A172 (cell line): ENCODE measurements at places on chromosomes 7 and 10.

DNA sequence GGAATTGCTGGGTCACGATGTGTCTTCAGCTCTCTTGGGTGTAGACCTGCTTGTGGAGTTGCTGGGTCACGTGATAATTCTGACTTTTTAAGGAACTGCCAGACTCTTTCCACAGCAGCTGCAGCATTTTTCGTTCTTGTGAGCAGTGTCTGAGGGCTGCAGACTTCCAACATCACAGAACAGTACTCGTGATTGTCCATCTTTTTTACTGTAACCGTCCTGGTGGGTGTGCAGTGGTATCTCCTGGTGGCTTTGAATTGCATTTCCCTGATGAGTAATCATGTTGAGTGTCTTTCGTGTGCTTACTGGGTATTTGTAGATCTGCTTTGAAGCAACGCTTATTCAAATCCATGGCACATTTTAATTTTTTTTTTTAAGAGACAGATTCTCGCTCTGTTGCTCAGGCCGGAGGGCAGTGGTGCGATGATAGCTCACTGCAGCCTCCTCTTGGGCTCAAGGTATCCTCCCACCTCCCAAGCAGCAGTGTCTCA is 22.7 kb downstream of the INPP5A start:
- no peak for DNase-seq

- no peak for DNase-seq
Observed at GRCh38 chr7:102860351-102860811, 52.4 kb upstream of the LRRC17 start.

DNA sequence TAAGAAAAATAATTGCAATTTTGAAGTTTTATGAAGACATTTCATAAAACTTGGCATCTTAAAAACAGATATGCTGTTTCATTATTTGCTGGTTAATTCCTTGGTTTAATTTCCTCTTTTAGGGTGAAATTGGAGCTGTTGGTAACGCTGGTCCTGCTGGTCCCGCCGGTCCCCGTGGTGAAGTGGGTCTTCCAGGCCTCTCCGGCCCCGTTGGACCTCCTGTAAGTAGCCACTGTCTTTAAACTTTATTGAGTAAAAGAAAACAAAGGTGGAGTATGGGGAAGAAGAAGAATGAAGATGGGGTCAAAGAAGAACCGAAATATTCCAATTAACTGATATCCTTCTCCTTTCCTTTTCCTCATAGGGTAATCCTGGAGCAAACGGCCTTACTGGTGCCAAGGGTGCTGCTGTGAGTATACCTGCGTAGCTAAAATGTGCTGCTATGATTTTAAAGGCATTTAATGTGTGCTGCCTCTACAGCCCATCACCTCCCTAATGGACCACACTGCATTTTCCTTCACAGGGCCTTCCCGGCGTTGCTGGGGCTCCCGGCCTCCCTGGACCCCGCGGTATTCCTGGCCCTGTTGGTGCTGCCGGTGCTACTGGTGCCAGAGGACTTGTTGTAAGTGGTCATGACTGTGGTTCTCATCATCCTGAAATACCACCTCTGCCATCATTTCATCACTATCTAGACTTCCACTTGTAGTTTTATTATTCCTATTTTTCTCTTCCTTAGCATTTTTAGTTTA is 14.7 kb downstream of the COL1A2 start:
- no peak for DNase-seq

DNA sequence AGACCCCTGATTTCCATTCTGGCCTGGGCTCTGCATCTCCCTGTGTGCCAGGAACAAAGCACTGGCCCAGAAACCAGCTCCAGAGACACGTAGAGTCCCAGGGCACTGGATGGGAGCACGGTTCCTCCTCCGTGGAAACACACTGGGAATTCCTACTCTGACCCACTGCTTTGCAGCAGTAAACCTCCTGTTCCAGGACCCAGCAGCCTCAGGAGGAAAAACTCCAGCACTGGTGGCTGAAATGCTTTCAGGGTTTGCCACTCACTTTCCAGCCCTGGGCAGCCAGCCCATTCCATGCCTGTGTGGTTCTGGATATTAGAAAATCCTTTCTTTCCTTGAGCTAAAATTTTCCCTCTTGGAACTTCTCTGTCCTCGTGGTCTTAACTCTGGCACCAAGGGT is 58.0 kb downstream of the FAM171A1 start:
- DNase-seq = no peak

GRCh38 chr7:134789967-134790685 is 10.7 kb downstream of the CALD1 start:
- no peak for DNase-seq

- no peak for DNase-seq
Observed at GRCh38 chr10:93368210-93368609, 113.9 kb downstream of the MYOF start.

DNA sequence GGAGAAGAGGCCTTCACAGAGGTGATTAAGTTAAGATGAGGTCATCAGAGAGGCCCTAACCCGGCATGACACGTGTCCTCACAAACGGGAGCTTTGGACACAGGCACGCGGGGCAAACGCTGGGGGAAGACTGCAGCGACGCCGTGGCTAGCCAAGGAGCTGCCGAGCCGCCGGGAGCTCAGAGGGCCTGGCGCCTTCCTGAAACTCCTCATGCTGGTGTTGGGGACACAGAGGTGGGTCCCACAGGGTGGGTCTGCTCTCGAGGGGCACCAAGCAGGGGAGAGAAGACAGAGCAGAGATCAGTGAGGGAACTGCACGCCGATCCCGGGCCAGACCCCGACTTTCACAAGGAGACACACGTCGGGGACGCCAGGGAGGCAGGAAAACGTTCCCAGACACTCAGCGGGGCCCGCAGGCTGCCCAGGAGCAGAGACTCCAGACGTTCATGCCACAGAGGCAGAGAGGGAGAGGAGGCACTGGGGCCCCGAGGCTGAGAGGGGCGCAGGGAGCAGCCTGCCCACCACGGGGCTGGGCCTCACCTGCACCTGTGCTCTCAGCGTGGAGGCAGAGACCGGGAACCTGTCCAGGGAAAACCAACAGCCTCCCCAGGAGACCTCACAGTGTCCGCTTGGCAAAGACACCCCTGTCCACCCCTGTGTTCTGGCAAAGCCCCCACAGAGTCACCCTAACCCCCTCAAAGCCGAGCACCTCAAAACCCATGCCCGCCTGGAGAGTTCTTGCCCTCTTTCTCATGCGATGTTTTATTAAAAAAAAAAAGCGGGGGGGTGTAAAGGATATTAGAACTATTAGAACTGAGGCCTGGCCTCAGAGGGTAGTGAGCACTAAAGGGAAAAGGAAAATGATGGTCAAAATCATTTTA is 103.8 kb downstream of the PDGFA start:
- DNase-seq = no peak

DNA sequence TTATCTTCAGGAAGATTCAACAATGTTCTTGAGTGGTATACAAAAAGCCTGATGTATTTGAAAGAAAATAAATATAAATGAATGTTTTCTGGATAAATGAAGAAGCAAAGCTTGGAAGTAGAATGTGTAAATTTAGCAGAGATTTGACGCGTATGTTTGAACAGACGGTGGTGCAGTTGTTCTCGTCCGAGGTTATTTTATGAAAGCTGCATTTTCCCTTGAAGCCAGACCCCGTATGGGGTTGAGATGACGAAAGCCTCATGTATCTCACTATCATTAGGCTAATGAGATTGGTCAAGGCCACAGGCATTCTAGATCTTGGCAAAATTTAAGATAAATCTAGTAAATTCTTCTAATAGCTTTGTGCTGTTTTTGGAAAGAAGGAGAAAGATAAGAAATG is 195.2 kb downstream of the NXPH1 start:
- no peak for DNase-seq

- DNase-seq = no peak
Observed at GRCh38 chr7:16836481-16836880, 31.7 kb upstream of the AGR2 start.

GRCh38 chr10:1434912-1435692 is 302.2 kb downstream of the ADARB2 start:
- DNase-seq = no peak

DNA sequence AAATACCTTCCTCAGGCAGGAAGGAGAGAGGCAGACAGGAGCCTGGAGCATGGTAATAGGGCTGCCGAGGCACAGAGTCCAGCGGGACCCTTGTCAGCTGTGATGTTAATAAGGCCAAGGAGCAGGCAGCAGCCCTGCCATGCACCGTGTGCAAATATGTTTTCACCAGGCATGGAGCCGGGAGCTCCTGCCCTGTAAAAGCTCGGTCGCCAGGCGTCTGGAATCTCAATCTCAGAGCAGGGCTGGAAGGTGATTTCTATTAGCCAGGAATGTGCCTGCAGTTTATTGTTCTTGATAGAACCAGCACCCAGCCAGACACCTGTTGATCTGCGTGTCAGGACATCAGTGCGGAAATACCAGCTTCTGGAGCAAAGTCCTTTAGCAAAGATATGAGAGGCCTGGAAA is 469.8 kb downstream of the GLRX3 start:
- DNase-seq = no peak

GRCh38 chr10:59880971-59881510 is 25.3 kb downstream of the CCDC6 start:
- no peak for DNase-seq

GRCh38 chr7:139618482-139619366 is 95.2 kb downstream of the CLEC2L start:
- peak; percentile 24 for DNase-seq

DNA sequence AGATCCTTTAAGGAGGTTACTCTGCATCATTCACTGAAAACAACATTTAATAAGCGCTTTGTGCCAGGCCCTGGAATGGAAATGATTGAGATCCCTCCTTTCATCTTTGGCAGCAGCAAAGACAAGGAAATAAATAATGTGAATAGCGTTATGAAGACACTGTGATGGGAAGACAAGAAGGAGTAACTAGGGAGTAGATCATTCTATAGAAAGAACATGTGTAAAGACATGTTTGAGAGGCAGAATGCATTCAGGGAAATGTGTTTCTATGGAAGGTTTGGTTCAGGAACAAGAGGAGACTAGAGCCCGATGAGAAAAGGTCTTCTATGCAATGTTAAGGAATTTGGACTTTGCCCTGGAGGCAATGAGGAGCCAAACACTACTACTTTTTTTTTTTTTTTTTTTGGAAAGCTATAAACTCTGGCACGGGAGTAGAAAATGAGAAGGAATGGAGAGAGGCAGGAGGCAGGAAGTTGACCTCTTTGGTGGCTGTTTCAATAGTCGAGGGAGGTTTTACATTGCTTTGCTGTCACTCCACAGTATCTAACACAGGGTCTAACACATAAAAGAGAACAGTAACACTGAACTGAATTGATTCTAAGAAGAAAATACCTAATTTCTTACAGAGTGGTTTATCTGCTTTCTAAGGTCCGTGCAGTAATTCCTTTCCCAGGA is 44.9 kb downstream of the SMURF1 start:
- no peak for DNase-seq

GRCh38 chr10:100339236-100339635 is 7.8 kb upstream of the SCD start:
- no peak for DNase-seq

DNA sequence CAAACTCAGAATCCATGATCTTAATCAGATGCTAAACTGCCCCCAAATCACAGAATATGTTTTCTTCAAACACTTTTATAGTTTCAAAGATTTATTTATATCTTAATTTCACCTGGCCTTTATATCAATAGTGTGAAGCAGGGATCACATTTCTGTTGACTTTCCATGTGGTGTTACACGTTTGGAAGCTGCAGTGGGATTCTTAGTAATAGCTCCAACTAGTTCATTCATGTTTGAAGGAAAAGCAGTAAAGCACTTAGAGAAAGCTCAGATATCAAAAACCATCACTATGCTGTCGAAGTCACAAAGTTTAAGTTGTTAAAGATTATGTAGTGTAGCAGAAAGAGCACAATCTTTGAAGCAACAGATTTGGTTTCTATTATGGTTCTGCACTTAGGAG is 16.8 kb downstream of the ENO4 start:
- no peak for DNase-seq

DNA sequence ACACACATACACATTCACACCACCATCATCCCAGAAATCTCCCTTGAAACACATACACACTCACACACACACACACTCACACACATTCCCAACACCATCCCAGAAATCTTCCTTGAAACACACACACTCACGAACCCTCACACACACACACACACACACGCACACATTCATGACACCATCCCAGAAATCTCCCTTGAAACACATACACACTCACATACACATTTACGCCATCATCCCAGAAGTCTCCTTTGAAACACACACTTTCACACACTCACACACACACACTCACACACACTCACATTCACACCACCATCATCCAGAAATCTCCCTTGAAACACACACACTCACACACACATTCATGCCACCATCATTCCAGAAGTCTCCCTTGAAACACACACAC is 360 bp upstream of the OPN4 start:
- no peak for DNase-seq

GRCh38 chr7:136883046-136883445 is 14.6 kb downstream of the CHRM2 start:
- no peak for DNase-seq

- DNase-seq = no peak
Observed at GRCh38 chr10:48317321-48317990, 11.0 kb downstream of the MAPK8 start.

DNA sequence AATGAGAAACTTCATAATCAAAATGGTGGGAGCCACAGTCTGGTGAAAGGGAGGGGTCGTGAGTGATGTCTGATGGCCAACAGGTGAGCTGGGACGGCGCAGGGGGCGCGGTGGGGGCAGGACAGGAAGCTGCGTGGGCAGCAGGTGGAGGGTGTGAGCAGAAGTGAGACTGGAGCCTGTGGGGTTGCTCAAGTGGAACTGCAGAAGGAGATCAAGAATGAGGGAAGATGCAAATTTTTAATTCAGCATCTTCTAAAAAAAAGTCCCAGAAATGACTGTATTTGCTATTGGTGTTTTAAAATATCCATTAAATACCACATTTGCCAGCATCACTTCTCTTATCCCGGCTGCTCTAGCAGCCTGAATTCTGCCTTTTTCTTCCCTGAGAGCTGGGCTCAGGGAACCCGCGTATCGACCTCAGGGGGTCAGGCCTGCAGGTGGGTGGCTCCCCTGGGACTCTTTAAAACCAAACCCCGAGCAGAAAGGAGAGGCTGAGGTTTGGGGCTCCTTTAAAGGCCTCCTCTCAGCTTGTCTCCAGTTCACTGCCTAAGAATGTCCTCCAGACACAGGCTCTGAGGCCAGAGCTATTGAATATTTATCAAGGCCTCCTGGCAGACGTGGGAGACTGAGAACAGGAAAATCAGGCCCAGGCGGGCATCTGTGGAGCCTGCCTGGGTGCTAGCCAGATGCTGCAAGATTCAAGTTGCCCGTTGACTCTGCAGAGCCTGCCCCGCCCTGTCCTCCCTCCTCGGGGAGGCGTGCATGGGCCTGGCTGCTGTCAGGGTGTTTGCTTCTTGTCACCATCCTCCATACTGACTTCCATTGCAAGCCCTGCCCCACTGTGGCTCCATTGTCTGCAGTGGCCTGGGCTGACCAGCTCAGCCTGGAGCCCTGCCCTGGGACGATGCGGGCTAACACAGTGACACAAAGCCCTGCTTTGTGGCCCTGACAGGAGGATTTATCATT is 53.9 kb downstream of the SYPL1 start:
- DNase-seq = no peak

DNA sequence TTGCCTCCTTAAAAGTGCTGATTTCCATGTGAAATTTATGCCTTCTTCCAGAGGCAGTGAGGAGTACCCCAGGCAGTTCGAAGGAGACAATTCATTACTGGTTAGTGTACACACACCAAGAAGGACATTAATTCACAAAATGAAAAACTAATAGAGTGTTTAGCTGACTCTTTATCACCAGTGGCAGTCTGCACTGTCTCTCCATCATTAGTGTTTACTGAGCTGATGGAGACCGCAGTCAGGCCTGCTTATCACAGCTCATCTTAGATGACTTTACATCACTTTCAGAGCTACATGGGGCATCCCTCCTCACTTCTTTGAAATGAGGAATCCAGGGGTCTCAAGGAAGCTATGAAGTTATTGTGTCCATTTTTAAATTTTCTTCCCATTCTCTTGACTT is 155.5 kb upstream of the LRGUK start:
- no peak for DNase-seq

- no peak for DNase-seq
Observed at GRCh38 chr7:20696803-20697333, 81.4 kb downstream of the ABCB5 start.
